ENCODE measurements at places on chromosomes 2 and 18.

GRCh38 chr18:57984490-57985115, 59.4 kb upstream of the NEDD4L start:
- DNase-seq, result no peak

GRCh38 chr2:130341562-130342019, 1.1 kb upstream of the IMP4 start:
- no peak for DNase-seq

DNA sequence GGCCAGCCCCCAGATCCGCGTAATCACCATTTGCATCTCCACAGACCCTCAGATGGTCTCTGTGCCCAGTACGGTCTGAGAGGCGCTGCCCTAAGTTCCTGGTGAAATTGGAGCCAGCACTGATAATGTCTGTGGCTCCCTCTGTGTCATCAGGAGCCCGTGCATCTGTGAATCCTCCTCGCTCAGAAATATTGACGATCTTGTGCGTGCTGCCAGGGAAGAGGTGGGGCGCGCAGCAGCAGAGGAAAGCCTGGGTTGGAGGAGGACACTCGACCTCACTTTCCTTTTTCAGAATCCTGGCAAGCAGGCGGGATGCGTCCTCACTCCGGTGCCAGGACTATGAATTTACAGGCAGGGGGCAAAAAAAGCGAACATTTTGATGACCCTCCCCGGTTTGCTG, 686.1 kb upstream of the SALL3 start:
- no peak for DNase-seq

- DNase-seq, result no peak
Measured at GRCh38 chr2:23521060-23521459, 136.1 kb downstream of the KLHL29 start.

DNA sequence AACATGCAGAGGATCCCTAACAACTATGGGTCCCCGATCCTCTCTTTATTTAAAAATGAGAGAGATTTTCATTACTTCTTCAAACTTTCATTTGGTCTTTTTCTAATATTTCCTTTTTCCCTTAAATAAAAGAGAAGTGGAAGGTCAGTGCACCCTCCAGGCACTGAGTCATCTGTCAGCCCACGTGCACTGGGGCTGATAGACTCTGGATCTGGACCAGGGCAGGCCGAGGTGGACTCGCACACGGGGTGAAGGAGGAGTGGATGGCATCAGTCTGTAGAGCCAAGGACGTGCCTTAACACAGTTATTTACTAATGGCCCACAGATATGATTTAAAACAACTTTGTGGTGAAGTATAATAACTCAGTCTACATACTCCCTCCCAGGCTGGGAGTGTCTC, 214.4 kb upstream of the TMEM200C start:
- no peak for DNase-seq

GRCh38 chr2:199464606-199465352, 7.0 kb upstream of the SATB2 start:
- no peak for DNase-seq

- DNase-seq, result no peak
Measured at GRCh38 chr2:166727095-166727494, 161.2 kb upstream of the XIRP2 start.

- DNase-seq, result no peak
Measured at GRCh38 chr2:113157118-113157896, 16.5 kb upstream of the PSD4 start.

- DNase-seq, result no peak
Measured at GRCh38 chr18:48757367-48757766, 193.4 kb downstream of the SMAD7 start.

DNA sequence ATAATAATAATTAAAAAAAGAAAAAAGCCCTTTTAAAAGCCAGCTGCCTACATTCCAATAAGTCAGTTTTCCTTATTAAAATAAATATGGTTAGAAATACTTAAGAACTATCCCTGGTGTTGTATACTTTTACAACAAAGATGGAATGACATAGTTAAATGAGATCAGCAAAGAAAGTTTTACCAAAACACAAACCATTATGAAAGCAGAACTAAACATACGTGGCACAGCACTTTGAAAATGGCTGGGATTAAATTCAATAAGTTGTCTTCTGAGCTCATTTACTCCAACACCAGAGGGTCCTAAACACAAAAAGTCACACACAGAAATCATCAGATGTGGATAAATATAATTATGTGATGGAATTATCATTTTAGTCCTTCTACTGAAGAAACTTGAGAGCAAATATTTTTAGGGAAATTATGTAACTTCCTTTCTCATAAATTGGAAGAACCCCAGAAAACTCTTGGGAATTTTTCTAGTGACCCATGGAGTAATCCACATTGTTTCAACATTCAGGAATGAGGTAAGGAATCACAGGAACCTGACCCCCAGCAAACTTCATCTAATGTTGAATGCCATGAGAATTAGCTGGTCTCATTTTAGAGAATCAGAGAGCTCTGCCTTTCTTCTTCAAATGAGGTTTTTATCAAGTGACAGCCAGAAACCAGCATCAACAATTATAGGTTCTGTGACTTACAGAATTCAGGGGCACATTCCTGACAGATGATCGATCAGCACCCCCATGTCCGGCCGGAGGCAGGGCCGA, 11.5 kb upstream of the TMEM237 start:
- DNase-seq, result no peak

GRCh38 chr2:209476367-209477208, 52.7 kb downstream of the MAP2 start:
- peak; percentile 94 for DNase-seq

DNA sequence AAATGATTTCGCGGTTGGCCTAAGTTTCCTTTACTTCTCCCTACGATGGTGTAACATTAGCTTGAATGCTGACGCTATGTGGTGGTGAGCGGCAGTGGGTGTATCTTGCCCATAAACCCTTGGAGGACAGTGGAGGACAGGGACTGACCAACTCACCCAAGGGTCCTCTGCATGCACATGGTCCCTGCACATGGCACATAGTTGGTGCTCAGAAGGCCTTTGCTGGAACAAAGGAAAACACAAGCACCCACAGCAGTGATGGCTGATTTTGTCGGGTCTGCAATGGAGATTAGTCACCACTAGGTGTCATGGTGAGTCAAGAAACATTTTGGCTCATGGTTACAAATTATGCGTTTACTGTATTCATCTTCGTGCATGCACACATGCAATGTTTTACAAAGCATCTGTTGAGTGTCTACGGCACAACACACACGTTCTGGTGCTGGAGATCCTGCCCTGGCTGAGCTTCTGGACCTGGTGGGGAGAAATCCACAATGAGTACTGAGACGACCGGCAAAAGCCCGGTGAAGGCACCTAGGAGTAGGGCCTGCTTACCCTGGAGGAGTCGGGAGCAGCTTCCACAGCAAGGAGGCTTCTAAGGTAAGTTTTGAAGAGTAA, 44.0 kb downstream of the PDCL3 start:
- DNase-seq, result no peak

GRCh38 chr2:198129609-198130008, 325.2 kb downstream of the PLCL1 start:
- no peak for DNase-seq

- no peak for DNase-seq
Measured at GRCh38 chr2:152740743-152741328, 22.4 kb downstream of the ARL6IP6 start.

GRCh38 chr2:114517580-114517979, 75.1 kb downstream of the DPP10 start:
- DNase-seq, result no peak

GRCh38 chr2:191691016-191691735, 13.2 kb downstream of the NABP1 start:
- peak; percentile 10 for DNase-seq

- DNase-seq, result no peak
Measured at GRCh38 chr18:52536039-52536438, 196.0 kb downstream of the DCC start.

- peak; percentile 0 for DNase-seq
Measured at GRCh38 chr18:40413160-40413559, 1541.9 kb upstream of the PIK3C3 start.

- no peak for DNase-seq
Measured at GRCh38 chr2:69790601-69790959, 38.9 kb upstream of the GMCL1 start.

DNA sequence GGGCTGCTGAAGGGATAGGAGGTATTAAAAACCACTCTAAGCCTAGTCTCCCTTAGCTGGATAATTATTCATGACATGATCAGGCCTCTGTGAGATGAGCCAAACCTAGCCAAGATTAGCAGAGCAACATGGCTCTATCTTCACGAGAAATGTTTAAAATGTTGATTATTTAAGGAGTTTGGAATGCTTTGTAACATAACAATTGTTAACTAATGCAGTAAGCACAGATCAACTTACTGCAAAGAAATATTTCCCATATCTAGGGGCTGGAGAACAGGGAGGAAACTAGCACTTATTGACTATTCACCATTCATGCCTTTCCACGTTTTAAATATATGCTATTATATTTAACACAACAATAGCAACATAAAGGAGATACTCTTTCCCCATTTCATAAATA, 833.7 kb upstream of the CHAC2 start:
- no peak for DNase-seq

GRCh38 chr18:35322486-35323458, 21.4 kb downstream of the ZNF24 start:
- DNase-seq, result no peak

- DNase-seq, result no peak
Measured at GRCh38 chr2:88469202-88470114, 17.0 kb upstream of the FOXI3 start.

DNA sequence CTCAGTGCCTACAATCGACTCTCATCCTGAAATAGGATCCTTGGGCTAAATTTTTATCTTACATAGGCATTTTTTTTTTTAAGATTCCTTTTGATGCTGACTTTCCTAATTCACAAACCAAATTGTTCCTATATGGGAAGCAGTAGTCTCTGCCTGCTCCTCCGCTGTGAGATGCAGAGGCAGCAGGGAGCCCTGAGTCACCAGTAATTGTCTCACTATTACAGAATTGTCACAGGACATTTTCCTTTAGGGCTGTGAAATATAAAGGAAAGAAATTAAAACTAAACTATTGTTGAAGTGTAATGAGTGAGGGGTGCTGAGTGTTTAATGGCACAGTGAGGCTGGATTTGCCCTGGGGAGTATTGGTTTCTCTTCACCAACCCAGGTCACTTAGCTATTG, 63.8 kb downstream of the MYO3B start:
- no peak for DNase-seq

GRCh38 chr2:19035238-19035637, 323.2 kb downstream of the OSR1 start:
- DNase-seq, result no peak

DNA sequence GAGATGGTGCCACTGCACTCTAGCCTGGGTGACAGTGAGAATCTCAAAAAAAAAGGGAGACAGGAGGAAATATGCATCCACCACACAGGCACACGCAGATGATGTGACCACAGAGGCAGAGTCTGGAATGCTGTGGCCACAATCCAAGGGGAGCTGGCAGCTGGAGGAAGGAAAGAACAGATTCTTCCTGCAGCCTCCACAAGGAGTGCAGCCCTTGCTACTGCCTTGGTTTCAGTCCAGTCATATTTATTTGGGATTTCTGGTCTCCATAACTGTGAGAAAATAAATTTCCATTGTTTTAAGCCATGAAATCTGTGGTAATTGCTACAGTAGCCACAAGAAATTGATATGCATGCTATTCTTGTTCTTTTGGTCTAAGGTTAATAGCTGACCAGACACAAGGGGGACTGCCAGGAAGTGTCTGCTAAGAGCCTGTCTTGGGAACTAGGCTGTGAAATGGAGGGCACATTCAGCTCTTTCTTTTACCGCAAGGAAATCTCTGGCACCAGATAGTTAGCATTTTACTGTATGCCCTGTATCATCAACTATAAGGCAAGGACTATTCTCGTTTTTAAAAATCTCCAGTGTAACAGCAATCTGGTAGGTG, 133.1 kb upstream of the SEC11C start:
- no peak for DNase-seq

DNA sequence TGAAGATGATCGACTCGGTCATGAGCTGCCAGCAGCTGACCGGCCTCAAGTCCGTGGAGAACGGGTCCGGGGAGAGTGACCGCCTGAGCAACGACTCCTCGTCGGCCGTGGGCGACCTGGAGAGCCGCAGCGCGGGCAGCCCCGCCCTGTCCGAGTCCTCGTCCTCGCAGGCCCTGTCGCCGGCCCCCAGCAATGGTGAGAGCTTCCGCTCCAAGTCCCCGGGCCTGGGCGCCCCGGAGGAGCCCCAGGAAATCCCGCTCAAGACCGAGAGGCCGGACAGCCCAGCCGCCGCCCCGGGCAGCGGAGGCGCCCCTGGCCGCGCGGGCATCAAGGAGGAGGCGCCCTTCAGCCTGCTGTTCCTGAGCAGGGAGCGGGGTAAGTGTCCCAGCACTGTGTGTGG, 14.9 kb downstream of the SALL3 start:
- DNase-seq, result no peak

- DNase-seq, result no peak
Measured at GRCh38 chr2:218063486-218063885, 5.6 kb upstream of the RUFY4 start.

Data from NCI-H524 treated with DMSO at 0.1 percent for 48 hours (cell line).